NCI-H2171 treated with DMSO at 0.1 percent for 48 hours (cell line): ENCODE measurements at places on chromosomes 1 and 21.

DNA sequence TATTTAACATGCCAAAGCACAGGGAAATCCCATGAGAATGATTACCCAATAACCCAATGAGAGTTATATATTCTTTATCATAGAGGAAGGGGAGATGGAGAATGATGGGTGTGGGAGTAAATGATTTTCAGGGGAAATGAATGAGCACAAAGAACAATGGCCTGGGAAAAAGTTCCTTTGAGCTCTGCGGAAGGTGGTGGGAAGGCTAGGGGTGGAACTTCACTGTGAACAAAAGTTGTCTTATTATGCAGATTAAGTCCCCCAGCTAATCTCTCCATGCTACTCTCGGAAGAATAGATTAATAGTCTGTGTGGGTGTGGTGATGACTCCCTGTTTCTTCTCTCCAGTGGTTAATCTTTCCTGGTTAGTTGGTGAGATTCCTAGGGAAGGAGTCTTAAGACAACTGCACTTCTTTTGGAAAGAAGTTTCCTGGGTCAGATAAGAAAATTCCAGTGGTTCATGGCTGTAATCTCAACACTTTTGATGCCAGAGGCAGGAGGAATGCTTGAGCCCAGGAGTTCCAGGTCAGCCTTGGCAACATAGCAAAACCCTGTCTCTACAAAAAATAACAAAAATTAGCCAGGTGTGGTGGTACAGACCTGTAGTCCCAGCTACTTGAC is 71.6 kb downstream of the DNTTIP2 start:
- no peak for DNase-seq

DNA sequence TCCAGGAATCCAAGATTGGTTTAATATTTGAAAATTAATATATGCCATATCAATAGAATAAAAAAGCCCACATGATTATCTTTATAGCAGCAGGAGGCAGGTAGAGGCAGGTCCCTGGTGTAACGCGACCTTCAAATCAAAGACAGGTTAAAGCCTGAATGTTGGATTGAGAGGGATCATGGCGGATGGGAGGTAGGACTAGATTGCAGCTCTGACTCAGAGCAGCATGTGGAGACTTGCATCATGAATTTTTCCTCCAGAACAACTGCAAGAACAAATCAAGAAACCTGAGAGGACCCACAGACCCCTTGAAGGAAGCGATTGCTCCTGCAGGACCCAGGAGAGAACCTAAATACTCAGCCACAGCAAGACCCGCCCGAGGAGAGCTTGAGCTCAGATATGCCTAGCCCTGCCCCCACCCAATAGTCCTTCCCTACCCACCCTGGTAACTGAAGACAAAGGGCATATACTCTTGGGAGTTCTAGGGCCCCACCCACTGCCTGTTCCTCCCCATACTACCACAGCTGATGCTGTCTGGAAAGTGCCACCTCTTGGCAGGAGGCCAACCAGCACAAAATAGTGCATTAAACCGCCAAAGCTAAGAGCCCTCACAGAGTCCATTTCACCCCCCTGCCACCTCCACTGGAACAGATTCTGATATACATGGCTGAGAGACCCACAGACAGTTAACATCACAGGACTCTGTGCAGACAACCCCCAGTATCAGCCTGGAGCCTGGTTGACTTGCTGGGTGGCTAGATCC is 19.5 kb downstream of the S100B start:
- DNase-seq: peak; percentile 91

GRCh38 chr1:154972517-154973343 is 1.8 kb upstream of the CKS1B start:
- DNase-seq: no peak

GRCh38 chr1:145690587-145691558 is 16.3 kb downstream of the PDZK1 start:
- no peak for DNase-seq

DNA sequence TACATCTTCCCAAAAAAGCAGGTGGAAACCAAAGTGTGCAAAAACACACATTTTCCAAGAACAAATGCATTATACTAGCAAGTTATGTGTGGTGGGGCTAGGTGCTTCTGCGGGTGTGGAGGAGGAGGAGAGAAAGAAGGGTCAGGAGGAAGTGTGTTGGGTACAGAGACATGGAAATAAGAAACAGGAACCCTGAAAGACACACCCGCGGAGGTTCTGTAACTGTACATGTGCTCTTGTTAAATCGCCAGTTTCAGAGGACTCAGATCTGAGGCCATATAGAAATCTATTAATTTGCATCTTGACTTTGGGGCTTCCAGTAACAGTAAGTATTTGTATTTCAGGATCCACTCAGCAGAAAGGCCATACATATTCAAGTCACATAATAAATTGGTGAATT is 30.9 kb downstream of the ERG start:
- DNase-seq: no peak

GRCh38 chr1:10646347-10646861 is 150.0 kb downstream of the CASZ1 start:
- peak; percentile 17 for DNase-seq

- no peak for DNase-seq
Measured at GRCh38 chr1:159005161-159005560, 4.5 kb upstream of the IFI16 start.

GRCh38 chr21:45523411-45524101 is 18.7 kb downstream of the SLC19A1 start:
- DNase-seq: peak; percentile 21

DNA sequence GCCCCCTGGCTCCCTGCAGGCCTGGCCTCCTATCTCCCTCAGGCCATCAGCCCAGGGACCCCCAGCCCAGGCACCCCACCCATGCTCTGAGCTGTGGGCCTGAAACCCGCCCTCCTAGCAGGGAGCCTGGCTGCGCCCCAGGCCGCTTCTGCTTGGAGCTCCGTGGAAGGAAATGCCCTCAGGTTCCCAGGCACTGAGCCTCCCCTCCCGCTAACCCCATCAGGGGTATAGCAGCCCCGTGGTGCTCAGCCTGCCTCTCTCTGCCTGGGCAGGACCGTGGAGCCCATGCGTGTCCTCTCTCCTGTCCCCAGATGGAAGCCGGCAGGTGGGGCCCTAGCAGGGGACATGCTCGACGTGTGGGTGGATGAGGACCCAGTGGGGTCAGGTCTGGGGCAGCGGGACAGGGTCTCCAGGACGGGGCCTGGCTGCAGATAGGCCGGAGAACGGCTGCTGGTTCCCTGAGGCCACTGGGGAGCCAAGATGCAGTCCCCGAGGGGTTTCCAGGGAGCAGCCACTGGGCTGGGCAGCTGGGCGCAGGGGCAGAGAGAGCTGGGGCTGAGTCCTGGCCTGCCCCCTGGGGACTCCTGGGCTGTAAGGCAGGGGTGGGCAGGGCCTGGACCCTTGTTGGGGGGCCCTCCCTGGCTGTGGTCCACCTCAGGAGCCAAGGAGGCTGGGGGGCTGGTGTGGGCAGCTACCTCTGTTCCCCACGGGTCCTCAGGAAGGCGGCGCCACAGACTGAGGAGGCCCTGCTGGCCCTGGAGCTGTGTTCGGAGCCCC is 75.5 kb downstream of the MORN1 start:
- DNase-seq: no peak

GRCh38 chr1:246526380-246526779 is 19.3 kb upstream of the SMYD3 start:
- no peak for DNase-seq

DNA sequence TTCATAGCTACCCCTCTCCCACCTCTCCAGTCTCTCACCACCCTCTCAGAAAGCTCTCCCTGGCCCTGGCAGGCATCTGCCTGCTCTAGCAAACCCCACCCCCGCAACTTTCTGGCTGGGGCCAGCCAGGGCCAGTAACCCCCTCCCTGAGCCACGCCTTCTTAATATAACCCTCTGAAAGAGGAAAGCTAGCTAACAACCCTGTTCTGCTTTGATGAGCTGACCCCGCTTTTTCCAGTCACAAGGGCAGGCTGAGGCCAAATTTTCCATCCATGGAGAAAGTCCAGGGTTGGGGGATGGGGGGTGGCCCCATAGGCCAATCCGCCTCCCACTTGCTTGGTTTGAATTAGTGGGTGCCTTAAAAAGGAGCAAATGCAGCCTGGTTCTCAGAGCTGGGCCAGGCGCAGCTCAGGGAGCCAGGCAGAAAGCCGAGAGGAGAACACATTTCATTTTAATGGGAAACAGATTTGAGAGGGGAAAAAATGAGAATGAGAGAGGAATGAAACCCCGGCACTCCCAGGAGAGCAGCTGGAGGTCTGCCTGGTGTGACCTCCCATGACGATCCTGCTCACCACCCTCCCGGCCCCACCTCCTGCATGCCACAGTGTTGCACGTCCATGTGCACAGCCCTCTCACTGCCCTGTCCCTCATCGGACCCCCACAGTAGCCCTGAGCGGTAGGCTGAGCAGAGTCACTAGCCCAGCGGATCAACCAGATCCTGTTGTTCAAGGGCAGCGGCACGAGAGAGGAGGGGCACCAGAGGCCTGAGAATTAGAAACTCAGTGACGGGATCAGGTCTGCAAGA is 62.3 kb downstream of the OPTC start:
- DNase-seq: no peak

DNA sequence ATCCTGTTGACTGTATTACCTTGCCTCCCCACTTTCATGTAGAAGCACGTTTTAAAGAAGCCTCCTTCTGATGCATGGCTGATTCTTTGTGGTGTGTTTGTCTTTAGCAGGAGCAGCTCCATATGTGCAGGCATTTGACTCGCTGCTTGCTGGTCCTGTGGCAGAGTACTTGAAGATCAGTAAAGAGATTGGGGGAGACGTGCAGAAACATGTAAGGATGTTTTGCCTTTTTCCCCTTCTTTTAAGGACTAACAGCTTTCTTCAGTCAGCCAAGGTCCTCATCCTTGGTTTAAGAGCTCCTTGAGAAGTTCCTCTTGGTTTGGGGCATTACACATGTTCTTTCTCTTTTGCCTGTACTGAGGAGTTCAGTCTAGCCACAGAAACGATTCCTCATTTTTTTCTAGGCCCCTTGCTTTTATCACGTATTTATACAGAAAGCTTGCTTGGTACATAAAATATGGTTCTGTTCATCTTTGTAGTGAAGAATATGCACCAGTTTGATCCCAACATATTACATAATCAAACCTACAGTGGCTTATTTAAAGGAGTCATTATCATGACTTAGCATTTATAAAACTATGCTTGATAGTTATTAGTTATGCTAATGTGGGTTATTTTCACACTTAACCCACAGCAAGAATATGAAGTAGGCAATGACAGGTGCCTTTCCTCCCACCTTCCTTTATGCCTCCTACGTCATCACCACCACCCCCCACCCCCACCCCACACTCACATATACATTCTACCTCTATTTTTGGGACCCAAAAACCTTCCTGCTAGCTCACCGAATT is 19.6 kb downstream of the CAP1 start:
- DNase-seq: peak; percentile 72

- no peak for DNase-seq
Measured at GRCh38 chr21:45556645-45557615, 14.7 kb upstream of the SLC19A1 start.

- no peak for DNase-seq
Measured at GRCh38 chr1:46526691-46527291, 24.7 kb downstream of the KNCN start.

DNA sequence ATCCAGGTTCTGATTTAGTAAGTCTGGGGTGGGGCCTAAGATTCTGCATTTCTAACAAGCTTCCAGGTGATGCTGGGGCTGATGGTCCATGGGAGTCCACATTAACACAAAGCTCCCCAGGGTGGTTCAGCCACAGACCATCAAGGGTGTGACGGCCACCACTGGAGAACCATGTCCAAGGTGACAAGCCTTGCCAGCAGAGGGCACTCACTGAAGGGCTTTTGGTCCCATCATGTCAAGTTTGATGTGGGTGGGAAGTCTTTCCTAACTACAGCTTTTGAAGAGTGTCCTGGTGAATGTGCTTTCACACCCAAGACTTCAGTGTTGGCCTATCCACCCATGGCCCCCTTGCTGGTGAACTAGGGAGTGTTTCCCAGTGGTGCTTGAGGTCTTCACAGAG is 67.1 kb downstream of the UBE2T start:
- no peak for DNase-seq

DNA sequence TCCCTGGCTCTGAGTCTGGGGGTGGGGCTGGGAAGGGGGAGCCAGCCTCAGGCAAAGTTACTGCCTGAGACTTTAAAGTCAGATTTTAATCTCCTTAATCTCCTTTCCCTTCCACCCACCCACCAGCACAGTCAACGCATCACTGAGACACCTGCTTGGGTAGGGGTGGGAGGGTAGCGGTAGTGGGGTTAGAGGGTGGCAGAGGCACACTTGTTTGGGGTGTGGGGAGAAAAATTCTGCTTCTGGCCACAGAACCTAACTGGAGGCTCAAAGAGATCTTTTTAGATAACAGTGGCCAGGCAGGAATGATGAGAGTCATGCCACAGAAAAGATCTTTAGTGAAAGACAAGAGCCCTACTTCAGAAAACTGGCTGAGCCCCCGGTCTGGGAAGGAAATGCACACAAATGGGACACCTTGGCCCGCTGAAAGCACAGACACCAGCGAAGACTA is 44.1 kb downstream of the CD247 start:
- DNase-seq: no peak

DNA sequence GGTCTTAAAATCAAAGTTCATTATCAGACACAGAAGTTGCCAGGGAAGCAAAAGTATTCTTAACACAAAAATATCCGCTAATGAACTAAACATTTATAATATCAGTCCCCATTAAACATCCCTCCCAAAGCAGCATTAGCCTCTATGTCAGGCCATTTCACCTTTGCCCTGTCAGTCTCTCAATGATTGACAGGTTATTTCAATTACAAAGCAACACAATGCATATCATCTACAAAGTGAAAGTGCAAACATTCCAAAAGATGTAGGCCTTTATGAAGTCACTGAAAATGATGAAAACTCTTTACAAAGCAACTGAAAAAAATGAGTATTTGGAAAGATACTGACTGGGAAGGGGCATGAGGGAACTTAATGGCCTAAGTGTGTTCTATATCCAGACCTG is 14.1 kb downstream of the ENAH start:
- DNase-seq: no peak

GRCh38 chr1:5574641-5575040 is 417.6 kb downstream of the NPHP4 start:
- no peak for DNase-seq

DNA sequence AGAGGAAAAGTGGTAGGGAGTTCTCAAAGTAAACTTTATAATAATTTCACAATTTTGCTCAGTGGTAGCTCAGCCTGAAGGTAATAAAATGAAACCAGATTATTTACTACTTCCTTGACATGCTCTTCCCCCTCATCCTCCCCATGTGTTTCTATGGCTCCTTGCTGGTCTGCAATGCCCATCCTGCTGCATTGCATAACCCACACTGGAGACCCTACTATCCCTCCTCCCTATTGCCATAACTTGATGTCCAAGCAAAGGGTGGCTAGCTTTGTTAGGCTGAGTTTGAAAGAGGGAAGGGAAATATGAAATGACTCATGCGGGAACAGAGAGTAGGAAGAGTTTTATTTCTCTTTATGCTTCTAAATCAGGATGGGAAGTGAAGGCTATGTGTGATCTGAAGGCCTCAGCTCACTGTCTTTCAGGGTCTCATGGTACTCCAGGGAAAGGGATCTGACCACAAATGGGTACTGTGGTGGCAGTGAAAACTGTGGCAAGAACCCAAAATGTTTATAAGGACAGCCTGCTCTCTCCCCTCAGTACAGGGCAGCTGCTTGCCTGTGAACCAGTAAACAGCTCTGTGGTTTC is 36.4 kb upstream of the HSD17B7 start:
- no peak for DNase-seq

GRCh38 chr1:232393444-232394146 is 236.3 kb downstream of the SIPA1L2 start:
- DNase-seq: no peak
